ENCODE measurements at places on chromosomes 3 and 15.

GRCh38 chr15:89591834-89592233, 16.6 kb downstream of the TICRR start:
- no peak for DNase-seq

DNA sequence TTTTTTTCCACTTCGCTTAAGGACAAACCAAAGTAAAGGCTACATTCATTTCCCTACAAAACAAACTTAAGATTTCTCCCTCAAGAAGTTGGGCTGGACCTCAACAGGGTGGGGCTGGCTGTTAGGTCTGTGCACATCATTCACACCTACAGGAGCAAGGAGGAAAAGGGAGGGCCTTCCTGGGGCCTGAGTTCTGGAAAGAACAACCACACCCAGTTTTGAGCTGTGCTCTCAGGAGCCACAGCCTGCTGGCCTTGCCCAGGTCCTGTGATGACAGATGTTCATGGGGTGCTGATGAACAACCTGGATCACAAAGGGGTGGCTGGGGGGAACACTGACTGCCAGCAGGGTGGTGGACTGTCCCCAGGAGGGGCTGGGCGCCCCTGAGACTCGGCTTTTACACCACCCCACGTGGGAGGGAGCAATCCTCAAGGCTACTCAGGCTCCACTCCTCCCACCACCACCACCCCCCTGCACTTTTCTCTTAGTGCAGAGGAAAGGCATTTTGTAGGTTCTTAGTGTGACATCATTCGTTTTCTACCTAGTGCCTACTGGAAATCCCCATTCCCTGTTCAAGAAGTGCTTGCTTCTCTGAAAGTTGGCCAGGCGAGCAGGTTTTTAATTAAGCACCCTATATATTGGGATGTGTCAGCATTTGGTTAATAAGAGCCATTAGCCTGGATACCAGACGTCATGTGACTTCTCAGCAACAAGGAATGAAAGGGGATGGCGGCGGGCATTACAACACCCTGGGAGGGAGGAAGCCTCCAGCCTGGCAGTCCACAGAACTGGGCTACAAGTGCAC, 35.7 kb downstream of the CCNB2 start:
- DNase-seq = no peak

GRCh38 chr3:40116478-40117177, 192.9 kb upstream of the EIF1B start:
- DNase-seq = no peak

DNA sequence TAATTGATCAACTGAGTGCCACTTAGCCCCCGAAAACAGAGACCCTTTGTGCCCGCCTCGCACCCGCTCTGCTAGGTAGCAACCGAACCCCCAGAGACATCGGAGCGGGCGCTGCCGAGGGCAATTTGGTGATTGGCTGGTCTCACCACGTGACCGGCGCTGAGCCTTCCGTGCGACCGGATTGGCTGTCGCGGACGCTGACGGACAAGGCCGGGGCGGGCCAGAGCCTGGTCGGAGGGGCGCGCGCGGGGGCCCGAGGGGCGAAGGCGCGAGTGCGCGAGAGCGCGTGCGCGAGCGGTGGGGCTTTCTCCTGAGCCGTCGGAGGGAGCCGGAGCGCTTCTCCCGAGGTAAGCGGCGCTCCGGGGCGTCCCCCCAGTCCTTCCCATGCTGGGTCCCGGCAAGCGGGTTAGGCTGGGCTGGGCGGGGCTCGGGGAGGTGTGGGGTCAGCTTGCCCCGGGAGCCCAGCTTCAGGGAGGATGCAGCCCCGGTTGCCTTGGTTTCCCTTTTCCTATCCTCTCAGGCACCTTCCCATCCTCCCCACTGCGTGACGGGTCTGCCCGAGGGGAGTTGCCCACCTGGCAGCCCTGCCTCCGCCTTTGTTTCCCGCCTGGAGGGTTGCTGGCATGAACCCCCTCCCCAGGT, at the start of gene TMEM108:
TMEM108 (plus strand) TSS at position 303 of the 642 bp plus-strand sequence.
- DNase-seq = no peak

- DNase-seq = no peak
These were observed 85.7 kb downstream of the OXNAD1 start for GRCh38 chr3:16350597-16351318.

DNA sequence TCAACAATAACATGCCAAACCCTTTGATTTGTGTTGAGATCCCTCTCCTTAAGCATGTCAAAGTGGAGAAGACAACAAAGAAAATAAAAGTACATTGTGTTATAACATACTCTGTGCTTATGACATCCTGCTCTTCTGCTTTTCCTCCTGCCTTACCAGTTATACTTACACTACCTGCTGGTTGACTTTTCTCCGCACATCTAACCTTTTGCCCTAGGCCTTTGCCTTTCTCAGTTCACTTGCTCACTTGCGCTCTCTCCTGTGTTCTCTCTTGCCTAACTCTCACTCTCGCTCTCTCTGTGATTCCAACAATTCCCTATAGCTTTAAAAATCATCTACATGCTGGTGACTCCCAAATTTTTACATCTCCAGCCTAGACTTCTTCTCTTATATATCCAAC, 5.7 kb downstream of the DNAH12 start:
- no peak for DNase-seq

GRCh38 chr15:101637516-101637915, 14.7 kb downstream of the TM2D3 start:
- no peak for DNase-seq

DNA sequence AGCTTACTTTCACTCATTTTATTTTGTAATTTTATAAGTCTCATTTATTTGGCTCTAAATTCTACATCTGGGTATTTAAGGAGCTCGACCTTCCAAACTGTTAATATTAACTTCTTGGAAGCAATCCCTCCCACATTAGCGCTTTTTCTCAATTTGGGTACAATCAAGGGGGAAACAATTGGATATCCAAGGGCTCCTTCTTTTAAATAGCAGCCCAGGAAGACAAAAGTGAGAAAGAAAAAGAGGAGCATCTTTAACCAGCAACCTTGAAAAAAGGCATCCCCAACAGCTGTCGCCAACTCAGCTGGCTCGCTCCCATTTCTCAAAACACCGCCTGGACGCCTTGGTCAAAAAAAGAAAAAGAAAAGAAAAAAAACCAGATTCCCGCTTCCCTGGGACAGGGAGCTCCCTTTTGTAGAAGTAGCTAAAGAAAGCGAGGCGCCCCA, 873 bp downstream of the C3orf70 start:
- DNase-seq = no peak

DNA sequence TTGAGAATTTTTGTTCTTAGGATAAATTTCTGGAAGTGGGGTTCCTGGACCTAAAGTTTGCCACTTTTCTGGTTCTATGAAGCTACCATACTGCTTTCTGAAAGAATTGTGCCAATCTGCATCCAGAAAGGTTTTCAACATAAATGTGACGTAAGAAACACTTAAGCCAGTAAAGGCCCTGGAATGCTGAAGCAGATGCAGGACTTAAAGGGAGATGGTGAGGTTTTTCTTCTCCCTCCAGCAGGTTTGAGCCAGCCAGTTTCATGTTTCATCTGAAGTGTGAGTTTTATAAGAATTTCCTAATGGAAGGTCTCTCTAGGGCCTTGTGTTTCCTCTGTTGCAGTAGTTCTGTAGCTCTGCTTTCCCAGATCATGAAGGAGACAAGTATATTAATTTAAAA, 33.1 kb downstream of the ZNF592 start:
- no peak for DNase-seq

GRCh38 chr15:28105793-28106192, 6.7 kb upstream of the OCA2 start:
- no peak for DNase-seq

- no peak for DNase-seq
These were observed 315.6 kb downstream of the EDEM1 start for GRCh38 chr3:5503136-5503535.

GRCh38 chr15:39756806-39757522, 25.7 kb downstream of the FSIP1 start:
- no peak for DNase-seq

DNA sequence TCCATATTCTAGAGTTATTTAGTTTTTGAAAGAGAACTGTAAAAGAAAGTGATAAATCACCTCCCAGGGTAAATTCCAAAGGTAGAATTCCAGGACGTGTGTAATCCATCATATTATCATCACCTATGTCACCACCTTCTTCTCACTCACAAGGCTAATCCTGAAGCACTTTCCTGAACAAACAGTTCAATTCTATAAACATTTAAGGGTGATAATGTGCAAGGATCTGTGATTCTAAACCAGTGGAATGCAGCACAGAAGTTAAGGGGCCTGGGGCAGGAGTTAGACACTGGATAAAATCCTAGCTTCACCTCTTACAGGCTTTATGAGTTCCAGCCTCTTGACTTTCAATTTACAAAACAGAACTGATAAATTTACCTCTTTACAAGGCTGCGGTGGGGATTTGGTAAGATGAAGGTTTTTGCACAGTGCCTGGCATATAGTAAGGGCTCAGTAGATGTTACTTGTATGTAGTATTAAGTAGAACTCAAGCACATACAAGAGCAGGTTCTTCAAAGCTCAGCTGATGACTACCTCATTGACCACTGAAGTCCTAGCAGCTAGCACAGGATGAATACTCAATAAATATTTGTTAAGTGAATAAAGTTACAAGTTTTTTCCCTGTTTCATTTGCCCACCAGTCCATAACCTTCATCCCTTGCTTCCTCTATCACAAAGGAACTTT, 47.3 kb upstream of the CCDC80 start:
- DNase-seq = no peak

DNA sequence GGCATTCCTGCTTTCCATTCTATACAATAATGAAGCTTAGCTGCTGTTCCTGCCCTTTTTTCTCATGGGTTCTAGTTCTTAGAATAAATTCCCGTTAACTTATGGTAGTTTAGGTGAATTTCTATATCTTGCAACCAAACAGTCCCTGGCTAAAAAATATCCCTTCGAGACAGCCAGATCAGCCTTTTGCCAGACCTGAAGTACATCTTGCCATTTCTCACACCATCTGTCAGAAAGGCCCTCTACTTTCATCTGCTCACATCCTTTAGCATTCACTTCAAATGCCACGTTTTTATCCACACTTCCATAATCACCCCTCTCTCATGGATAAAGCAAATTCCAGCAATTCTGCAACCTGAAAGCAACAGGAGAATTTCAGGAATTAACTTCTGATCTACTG, 145.4 kb downstream of the GAP43 start:
- no peak for DNase-seq

- DNase-seq = no peak
These were observed 3.5 kb upstream of the POPDC2 start for GRCh38 chr3:119663885-119664284.

DNA sequence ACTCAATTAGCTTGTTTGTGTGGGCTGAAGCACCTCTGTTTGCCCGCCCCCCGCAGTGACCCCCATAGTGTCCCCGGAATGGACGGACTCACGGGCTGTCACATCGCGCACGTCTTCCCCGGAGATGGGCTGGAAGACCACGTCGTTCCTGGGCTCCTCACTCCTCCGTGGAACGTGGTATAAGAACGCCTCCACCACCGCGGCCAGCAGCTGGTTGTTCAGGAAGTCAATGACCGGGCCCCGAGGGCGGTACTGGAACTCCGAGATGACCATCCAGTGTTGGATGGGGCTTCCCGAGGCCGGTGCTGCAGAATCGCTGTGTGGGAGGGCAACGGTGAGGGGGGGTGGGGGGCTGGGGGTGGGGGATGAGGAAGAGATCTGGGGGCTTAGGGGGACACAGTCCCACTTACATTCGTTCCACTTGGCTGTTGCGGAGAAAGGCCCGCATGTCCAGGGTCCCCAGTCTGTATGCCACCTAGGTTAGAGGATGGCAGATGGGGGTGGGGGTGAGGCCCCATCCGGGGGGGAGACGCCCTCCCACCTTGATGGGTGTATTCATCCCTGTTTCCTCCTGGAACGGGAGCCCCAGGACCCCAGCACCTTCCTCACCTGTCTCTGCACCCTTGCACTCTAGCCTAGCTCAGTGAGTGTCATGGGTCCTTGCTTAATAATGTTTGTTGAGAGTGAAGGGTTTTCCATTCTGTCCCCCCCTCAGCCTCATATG, 30.2 kb downstream of the MUC20 start:
- no peak for DNase-seq

GRCh38 chr15:71254491-71254890, 139.2 kb downstream of the THSD4 start:
- DNase-seq = no peak

DNA sequence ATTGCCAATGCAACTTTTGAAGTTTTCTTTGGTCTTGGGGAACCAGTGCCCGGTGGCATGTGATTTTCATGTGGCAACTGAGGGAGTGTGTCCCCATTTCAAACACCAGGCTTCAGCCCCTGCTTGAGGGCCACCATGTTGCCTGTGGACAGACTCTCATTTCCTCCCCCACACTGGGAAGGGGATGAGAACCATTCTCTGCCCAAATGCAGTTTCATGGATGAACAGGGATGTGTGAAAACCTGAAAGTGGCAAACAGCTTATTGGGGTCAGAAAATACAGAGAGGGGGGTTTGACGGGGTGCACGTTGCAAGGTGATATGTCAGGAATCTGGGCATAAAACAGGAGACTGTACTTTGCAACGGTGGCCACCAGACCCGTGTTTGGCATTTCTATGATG, 6.3 kb downstream of the FAM107A start:
- no peak for DNase-seq

GRCh38 chr3:49567406-49567805, 13.1 kb downstream of the BSN start:
- DNase-seq = no peak

- DNase-seq = no peak
These were observed 27.3 kb downstream of the MED12L start for GRCh38 chr3:151112731-151113130.

DNA sequence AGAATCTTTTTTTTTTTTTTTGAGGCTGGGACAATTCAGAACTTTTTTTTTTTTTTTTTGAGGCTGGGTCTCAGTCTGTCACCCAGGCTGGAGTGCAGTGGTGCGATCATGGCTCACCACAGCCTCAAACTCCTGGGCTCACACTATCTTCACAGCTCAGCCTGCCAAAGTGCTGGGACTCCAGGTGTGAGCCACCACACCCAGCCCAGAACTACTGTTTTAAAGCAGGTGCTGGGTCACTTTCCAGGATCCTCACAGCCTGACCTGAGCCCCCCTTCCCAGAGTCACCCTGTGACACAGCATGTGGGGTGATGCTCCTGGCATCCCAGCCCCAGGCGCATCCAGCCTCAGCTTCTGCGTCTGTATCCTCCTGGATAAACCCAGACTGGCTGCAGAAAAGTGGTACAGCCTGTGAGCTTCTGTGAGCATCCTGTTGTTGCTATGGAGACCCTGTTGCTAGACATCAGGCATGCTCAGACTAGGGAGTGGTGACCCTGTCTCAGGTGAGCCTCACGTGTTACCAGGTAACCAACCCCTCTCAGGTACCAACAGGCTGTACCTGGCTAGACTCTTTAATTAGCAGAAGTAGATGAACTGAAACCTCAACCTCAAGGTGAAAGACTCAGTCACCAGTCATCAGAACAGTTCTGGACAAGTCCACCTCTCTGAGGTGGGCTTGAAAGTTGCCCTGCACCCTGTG, 15.0 kb downstream of the KLF13 start:
- no peak for DNase-seq

DNA sequence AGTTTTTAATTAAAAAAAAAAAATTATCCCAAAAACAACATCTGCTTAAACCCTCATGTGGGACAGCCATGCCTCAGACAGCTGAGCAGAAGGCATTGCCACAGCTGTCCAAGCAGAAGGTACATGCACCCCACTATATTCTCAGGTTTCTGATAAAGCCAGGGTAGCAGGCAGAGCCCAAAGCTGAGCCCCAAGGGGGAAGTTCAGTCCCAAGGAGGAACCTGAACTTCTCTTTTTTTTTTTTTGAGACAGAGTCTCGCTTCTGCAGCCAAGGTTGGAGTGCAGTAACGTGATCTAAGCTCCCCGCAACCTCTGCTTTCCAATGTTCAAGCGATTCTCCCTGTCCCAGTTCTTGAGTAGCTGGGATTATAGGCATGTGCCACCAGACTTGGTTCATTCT, 33.2 kb downstream of the MKRN2 start:
- DNase-seq = no peak

Data from stimulated activated CD8-positive, alpha-beta memory T cell treated with anti-CD3 and anti-CD28 coated beads, Interleukin-4, amount 100 ng/mL, for 1 hour (primary cell).